NCI-H187 (cell line): ENCODE measurements at places on chromosomes 7 and 10.

GRCh38 chr7:142425281-142425680 lies 167.4 kb upstream of the PRSS58 start:
- no peak for DNase-seq

DNA sequence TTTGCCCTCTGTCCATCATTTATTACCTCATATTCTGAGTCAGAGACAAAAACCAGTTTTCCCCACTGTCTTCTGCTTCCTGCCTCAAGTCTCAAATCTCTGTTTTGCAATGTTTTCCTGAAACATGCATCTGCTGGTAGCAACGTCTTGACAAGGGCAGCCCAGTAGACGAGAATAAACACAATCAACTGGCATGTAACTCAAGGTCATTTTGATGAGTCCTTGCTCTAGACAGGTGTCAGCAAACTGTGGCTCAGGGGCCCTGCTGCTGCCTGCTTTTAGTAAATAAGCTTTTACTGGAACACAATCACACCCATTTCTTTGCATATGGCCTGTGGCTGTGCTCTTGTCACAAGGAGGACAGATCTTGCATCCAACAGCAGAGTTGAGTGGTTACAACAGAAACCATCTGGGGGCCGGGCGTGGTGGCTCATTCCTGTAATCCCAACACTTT lies 59.8 kb downstream of the ITIH5 start:
- DNase-seq: no peak

- DNase-seq: no peak
Measured at GRCh38 chr7:1099154-1099542, 11.2 kb downstream of the GPER1 start.

DNA sequence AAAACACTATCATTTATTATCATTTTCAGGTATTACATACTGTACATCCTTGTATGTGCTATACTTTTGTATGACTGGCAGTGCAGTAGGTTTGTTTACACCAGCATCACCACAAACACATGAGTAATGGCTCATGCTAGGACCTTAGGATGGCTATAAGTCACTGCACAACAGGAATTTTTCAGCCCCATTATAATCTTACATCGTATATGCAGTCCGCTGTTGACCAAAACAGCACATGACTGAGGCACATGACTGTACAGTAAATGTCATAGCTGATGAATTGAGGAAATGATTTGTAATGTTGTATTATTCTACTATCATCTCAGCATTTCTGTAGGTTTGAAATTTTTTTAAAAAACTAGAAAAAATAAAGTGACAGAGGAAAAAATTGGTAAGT lies 38.6 kb downstream of the BPGM start:
- no peak for DNase-seq

GRCh38 chr10:30330497-30331168 lies 18.4 kb downstream of the MTPAP start:
- DNase-seq: no peak

DNA sequence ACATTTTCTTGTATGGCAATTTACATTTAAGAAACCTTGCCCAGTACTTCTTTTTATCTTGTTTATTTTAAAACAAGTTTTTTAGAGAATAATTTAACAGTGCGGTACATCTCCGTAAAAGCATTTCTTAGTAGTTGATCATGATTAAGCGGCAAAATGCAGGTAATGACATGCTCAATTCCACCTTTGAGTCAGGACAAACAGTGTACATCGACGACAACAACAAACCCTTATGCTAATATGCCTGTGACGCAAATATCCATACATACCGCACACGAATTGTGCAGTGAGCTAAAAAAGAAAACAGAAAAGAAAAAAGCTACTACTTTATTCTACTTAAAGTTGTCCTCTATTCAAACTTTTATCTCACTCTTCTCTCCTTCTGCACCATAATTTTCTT lies 1.9 kb downstream of the MAGI2 start:
- no peak for DNase-seq

DNA sequence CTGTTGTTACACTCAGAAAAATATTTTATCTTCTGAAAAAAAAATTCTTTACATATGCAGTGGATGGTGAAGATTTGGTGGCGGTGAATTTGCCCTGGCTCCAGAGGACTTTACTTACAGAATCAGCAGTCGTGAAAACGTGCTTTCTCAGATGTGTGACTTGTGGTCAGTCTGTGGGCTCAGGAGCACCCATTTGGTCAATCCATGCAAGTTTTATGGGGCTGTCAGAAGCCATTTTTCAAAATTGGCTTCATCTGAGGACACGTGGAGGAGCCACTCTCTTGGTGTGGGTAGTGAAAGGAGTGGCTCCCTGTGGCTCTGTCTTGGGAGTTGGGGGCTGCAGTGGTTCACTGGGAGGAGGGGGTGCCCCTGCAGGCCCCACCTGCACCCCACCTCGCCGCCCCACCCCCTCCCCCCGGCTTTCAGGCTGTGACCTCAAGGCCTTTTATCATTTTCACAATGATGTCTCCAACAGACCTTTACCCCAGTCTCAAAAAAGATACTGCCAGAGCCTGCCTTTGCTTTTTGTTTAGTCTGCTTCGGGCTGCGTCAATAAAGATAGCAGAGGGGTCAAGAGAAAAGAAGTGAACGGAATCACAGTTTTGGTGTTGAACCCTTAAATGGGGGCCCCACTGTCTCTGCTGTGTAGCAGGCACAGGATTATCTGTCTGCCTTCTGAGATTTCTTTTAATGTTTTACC lies 137.4 kb downstream of the MGMT start:
- no peak for DNase-seq

- DNase-seq: no peak
Measured at GRCh38 chr7:41415471-41416207, 287.3 kb downstream of the INHBA start.

DNA sequence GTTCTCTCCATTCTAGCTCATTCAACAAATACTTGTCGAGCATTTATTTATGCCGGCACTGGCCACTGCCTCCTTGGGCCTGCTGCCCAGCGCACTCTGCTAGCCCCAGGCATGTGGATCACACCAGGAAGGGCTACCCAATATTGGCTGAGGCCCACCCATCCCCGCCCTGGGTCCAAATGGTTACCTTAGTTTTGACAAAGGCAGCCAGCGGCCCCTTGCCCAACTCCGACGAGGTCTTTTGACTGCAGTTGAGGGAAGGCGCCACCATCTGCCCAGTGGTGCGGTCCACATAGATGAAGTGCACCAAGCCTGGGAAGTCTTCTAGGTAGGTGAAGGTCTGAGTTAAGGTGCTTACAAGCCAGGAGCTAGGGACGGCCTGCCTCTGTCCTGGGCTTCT lies 7.2 kb upstream of the PYROXD2 start:
- DNase-seq: no peak

GRCh38 chr7:138852469-138852868 lies 54.5 kb upstream of the ATP6V0A4 start:
- no peak for DNase-seq

DNA sequence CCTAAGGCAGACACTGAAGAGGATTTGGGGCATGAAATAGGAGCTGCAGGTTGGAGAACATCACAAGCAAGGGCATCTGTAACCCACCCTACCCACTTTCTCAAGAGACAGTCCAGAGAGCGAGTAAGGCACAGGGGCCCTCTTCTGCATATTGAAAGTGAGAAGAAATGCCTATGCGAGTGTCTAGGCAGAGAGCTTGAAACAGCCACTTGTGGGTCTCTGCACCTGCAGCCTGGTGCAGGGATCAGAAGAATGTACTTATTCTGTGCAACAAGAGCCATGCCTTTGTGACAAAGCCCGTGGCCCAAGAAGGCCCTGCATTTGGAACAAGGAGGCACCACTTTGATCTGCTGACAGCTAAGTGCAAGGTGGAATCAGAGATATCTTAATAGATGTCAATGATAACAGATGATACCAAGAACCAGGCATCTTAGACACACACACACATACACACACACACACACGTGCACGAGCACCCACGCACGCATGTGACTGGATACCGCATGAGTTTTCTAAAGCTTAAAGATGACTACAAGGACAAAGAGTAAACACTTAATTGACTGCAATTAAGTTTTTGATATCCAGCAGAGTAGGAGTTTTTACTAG lies 89.3 kb downstream of the NPSR1 start:
- DNase-seq: no peak
